ENCODE measurements at places on chromosomes 7 and 10.

DNA sequence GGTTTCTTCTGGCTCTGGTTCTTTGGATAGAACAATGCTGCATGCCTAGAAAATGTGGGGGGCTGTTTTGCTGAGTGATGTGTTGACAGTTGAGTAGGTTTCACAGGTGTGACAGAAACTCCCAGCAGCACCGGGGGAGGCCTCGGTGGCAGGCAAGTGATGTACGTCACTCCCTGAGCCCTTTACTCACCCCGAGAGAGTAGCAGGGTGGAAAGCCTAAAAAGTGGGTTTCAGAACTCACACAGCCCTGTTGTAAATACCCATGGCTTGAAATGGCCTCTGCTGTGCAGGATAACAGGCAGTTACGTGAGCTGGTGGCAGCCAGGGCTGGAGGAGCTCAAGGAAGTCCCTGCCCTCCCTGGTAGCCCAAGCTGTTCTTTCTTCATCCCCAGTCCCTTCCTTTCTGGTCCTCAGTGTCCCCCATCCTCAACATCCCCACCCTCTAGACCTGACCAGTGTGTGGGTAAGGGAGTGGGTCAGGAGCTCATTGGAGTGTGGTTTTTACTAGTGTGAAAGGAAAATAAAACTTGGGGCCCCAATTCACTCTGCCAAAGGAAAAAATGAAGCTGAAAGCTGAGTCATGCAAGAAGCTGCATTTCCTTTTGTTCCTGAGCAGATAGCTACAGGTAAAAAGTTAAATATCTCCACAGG is 258.1 kb downstream of the STK31 start:
- DNase-seq, result no peak

- no peak for DNase-seq
Observed at GRCh38 chr10:17062955-17063484, 66.6 kb downstream of the CUBN start.

DNA sequence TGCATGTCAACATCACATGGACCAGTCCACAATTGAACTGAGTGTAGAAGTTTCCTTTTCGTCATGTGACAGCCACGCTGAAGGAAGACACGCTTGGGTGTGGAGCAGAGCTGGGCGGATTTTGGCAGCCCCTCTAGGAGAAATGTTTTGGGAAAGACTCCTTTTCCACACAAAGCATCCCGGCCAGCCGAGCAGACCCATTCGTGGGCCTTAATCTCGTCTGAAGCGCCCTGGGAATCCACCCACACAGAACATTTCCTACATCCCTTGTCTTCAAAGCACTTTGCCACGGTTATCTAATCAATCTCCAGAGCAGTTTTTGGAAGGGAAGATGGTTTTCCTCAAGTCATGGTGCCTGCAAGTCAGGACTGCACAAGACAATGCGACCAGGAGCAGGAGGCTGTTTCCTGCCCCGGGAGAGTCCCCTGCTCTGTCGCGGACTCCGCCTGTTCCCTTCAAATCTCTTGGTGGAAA is 8.4 kb upstream of the IFT22 start:
- DNase-seq, result no peak

- no peak for DNase-seq
Observed at GRCh38 chr7:50205011-50205410, 99.5 kb upstream of the IKZF1 start.

DNA sequence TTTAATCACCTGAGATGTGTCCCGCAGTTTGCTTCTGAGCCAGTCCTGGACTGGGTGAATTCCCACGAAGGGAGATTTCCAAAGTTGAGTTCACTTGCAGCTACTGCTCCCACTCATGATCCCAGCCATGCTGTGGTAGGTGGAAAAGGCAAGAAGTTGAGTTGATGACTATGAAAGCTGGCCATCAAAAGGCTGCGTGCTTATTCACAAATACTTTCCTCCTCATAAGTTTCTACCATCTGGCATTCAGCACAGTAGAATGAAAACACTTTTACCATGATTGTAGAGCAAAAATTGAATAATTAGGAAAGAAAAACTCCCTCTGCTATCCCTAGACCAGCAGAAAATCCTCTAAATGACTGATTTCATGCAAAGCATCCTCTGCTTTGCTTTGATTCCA is 281.8 kb downstream of the INHBA start:
- DNase-seq, result no peak

- peak; percentile 44 for DNase-seq
Observed at GRCh38 chr10:43845121-43845520, 196.4 kb upstream of the ZNF32 start.

DNA sequence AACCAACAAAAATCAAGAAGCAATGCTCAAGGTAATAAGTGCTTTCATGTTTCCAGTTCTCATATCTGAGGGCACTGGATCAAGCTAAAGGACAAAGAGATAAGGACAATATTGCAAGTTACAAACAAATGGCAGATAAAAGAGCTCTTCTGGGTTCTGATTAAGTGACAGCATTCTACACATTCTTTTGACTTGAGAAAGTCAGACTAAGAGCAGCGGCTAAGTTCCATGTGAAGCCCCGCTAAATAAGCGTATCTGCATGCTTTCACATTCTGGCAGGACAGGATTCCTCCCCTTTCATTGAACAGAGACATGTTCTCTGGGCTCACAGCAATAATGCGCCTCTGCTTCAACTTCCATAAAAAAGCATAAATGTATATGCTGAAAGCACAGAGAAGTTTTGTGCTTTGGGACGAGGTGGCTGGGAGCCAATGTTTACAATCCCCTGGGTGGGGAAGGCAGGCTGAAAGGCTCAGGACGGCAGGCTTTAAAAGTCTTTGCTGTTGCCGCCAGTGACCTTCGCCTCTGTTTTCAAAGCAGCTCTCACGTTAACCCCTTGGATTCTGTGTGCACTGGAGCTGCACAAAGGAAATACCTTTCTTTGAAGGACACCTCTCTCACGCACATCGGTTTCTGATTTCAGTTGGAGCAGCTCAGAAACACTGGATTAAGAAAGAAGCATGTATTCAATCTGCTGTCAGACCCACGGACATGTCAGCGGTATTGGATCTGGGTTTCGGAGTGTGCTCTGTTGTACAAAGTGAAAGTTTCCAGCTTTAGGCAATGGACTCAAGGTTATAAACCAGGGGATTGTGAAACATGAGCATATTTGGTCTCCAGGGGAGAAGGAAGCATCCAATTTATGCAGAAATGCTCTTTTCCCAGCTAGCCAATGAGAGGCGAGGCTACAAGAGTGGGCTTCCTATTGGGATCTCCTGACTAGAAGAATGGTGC is 105.4 kb upstream of the FAM133B start:
- peak; percentile 87 for DNase-seq

DNA sequence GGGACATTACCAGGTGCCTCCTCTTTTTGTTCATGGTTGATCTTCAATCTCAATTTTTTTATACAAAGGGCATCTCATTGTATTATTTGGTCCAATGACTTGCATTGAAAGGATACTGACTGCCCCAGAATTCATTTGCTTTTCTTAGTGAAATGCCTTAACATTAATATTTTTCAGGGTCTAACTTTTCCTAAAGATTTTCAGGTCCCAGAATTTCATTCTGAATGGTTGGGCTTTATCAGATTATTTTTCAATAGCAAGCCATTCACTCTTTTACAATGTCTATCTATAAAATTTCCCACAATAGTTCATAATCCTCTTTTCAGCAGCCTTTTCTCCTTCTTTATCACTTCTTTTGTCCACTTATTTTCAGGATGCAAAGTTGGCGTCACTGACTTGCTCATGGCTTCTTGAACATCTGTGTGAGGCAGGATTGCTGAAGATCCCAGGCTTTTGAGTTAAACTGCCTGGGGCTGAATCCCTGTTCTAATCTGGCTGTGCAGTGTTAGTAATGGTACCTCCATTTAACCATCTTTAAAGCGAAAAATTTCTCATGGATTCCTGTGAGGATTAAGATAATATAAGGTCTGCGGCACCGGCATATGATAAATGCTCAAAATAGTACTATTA is 131.7 kb upstream of the HDAC9 start:
- DNase-seq, result no peak

DNA sequence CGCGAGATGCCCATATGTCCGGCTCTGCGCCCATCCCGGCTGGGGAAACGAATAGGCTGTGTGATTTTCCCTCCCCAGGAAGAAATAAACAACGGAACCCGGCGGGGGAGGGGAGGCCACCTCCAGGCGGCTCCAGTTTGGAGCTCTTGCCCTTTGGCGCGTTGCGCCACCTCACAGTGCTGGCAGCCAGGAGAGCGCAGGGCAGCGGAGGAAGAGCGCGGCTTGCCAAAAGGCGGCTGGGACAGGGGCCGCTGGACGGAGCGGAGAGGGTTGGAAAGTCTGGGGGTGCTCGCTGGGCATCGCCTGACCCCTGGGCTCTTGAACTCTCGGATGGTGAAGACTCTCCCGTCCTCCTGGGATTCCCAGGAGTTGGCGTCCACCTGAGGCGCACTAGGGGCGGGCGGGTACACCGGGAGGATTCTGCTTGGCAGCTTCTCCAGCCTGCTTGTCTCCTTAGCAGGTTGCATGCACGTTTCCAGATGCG is 5.3 kb upstream of the NEUROG3 start:
- peak; percentile 81 for DNase-seq

DNA sequence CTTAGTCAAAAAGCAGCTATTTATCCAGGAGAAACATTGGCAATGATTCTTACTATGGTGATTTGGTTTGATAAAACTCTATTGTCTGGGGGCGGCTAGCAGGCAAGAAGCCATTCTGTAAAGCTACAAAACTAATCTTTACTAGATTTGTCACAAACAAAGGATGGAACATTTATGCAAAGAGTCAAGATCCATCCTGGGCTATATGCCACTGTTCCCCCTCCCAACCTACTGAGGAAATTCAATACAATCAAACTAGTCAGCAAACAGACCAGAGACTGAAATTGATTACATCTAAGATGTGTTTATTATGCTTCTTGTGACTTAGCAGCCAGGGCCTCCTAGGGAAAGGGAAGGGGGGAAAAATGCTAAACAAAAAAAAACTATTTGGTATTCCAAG is 397.6 kb downstream of the GPAM start:
- DNase-seq, result no peak

GRCh38 chr10:119283387-119283786 is 76.0 kb downstream of the GRK5 start:
- DNase-seq, result peak; percentile 65

- DNase-seq, result no peak
Observed at GRCh38 chr7:43220250-43220649, 107.8 kb downstream of the HECW1 start.

- DNase-seq, result no peak
Observed at GRCh38 chr10:25758041-25758457, 176.0 kb upstream of the MYO3A start.

DNA sequence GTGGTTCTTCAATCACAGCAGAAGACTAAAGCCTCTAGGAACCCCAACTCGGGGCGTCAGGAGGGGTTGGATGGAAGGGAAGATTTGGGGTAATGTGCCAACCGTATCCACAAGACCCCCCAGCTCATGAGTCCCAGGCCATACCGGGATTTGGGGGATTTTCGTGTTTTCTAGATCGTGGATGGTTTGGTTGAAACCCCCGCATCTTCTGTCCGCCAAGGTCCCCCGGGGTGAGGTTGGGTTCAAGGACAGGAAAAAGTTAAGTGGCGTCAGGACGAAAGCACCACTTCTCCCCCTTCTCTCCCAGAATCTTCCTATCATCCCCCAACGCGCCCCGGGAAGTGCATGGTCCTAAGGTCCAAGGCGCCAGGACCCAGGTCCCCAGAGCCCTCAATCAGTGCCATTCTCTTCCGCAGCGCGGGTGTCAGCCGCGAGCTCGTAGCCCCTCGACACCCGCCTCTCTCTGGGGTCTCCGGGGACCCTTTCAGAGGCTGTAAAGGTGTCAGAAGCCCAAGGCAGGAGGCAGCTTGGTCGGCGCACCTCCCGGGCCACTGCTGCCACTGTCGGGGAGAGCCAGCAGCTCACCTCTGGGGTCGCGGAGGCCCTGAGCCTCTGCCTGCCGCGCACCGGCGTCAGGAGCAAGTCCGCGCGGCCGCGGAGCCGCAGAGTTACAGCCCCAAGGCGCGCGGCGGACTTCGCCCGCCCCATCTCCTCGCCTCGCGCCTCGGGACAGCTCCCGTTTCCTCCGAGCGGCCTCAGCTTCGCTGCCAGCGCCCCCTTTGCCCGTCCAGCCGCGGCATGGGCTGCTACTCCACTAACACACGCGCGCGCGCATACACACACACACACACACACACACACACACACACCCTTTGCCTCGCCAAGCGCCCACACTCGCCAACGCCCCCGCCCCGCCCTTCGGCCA is 1.5 kb downstream of the MKX start:
- DNase-seq, result peak; percentile 44

- no peak for DNase-seq
Observed at GRCh38 chr10:35577926-35578617, 27.1 kb upstream of the GJD4 start.

DNA sequence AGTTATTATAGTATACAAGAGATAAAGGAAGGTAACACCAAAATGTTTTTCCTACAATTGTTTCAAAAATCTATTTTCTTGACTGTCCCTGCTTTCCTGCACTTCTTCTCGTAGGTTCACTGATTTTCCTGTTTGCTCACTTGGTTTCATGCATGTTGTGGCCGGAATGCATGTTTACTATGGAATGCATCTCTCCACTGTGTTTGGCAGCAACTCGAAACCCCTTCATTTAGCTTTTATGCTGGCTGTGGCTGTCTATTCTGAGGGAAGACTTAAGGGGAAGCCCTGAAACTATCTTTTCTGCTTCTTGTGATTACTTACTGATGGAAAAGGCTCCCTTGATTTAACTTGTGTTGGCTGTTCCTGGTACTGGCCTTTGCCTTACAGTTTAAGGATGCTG is 120.3 kb downstream of the NRG3 start:
- no peak for DNase-seq

GRCh38 chr10:14838582-14839304 is 637 bp downstream of the HSPA14 start:
- DNase-seq, result peak; percentile 57

DNA sequence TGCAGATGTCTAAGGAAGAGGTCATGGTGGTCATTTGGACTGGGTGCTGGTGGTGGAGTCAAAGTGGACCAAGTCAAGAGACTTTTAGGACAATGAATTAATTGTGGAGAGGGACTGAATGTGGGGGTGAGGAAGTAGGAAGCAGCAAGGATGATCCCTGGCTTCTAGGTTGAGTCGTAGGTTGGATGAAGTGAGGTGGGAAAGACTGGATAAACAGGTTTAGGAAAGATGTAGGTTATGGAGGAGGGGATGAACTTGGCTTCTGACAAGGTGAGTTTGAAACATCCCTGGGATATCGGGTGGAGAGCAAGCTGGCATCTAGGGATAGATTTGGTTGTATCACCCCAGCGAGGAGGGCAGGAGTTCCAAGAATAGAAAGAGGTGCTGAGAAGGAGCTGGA is 7.6 kb downstream of the SEMA4G start:
- DNase-seq, result no peak

GRCh38 chr7:87806150-87806549 is 70.0 kb downstream of the SLC25A40 start:
- DNase-seq, result no peak

DNA sequence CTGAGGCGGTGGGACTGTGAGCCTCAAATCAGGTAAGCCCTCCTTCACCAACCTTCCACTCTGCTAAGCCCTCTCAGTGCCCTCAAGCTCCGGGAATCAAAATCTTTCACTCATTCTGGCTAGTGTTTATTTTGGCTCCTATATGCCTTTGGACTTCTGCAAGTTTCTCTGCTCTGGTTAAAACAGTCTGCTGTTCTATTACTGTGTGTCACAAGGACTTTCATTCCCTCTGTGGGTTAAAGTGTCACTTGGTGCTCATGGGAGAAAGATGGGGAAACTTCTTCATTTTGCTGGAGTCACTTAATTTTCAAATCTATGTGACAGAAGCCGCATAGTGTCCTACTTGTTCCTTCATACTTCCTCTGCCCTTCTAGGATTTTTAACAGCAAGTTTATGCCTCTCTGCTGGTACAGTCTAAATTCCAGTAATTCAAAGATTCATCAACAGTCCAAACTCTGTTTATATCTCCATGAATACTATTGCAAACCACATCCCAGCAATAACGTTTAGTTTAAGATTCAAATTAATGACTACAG is 61.3 kb downstream of the CD36 start:
- no peak for DNase-seq

GRCh38 chr10:8041992-8042720 is 12.3 kb upstream of the GATA3 start:
- DNase-seq, result no peak

Data from left lobe of liver (tissue), 2 donors.